NCI-H345 (cell line): ENCODE measurements at places on chromosomes 16 and 17.

DNA sequence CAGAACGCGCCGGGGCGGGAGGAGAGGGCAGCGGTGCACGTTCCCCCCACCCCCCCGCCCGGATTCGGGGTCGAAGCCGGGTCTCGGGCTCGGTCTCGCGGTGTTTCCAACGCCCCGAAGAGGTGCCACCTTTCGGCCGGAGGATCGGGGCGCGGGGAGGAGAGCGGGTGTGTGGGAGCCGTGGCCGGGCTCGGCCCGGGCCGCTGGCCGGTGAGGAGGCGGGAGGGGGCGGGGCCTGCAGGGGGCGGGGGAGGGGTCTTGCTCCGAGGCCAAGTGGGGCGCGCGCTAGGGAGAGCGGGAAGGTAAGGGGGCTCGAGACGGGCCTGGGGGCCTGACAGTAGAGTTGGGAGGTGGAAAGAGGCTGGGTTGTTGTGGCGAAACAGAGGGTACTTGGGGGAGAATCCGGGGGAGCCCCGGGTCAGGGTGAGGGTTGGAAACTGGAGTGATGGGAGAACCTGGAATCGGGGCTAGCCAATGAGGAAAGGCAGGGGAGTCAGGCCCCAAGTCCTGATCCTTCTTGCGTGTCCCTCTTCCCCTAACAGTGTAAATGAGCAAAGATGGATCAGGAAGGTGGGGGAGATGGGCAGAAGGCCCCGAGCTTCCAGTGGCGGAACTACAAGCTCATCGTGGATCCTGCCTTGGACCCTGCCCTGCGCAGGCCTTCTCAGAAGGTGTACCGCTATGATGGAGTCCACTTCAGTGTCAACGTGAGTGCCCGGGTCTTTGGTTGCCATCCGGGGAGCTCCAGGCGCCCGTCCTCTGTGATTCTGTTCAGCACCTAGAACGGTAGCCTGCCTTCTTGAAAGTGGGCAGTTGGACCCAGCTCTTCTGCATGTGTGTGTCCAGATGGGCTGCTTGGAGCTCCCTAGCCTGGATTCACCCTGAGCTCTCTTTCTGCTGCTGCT lies 873 bp downstream of the SETD1A start:
- DNase-seq = peak; percentile 74

- peak; percentile 95 for DNase-seq
Measured at GRCh38 chr17:81251094-81251708, 12.1 kb downstream of the NDUFAF8 start.

DNA sequence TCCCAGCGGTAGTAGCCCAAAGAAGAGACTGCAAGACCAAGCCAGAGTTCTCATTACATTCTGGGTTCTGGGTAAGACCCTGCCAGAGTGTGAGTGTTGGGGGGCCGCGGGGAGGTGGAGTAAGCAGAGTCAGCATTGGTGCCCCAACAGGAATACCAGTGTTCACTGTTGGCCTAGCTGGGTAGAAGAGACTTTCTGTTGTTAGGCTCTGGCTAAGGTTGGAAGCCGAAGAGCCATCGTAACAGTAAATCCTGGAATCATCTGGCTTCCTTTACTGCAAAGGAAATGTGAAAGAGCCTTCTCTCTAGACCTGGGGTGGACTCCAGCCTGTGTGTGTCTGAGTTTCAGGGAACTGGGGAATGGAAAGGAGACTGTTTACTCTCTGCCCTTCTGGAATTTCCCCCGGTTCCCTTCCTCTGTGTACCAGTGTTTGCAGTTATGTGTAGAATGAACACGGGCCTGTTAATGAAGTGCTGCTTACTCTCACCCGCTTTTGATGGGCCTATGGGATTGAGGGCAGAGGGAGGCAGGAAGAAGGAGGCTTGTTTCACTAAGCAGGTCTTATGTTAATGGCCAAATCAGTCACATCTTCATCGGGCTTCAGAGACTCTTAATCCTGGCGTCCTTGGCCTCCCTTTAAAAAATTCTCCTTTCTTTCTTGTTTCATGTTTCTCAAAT lies 68.5 kb downstream of the WWP2 start:
- no peak for DNase-seq

DNA sequence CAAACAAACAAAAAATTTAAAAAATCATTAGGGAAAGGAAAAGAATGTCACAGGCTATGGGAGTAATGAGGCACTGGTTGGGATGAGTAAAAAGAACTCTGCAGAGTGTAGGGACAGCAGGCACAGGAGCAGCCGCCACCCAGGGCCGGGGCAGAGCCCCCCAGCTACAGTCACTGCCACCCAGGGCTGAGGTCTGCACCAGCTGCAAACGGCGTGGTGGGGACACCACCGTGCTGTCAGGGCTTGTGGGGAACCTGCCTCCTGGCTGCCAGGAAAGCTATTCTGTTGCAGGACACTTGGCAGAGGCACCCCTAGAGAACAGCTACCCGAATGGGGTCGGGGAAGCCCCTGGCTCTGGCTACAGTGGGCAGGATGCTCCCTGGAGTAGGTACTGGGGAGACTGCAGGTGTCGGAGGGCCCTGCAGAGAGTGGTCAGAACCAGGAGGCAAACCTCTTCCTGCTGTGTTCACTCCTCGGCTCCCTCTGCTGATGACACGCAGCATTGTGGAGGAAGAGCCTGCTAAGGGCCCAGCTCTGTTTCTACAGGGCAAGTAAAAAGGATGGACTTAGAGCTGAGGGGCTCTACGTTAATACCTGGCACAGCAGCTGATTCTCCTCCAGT lies 32.3 kb upstream of the CAPN15 start:
- peak; percentile 15 for DNase-seq

GRCh38 chr17:29664743-29665480 lies 42.2 kb upstream of the CORO6 start:
- no peak for DNase-seq

GRCh38 chr17:65503557-65503956 lies 57.9 kb downstream of the AXIN2 start:
- no peak for DNase-seq

DNA sequence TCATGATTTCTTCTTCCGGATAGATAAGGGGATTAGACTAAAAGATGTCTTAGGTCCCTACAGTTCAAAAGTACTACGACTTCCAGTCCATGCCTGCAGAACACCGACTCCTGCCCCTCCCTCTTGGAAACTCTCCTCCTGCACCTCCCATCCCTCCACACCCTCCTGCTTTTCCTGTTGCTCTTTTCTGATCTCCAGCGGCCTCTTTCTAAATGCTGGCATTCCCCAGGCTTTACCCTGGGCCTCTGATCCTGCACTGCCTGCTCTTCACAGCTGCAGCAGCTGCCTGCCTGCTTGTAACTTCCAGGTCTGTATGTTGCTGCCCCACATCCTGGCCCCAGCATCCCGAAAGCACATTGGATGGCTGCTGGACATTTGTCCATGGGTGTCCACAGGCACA lies 154.2 kb downstream of the KCNJ12 start:
- DNase-seq = no peak

DNA sequence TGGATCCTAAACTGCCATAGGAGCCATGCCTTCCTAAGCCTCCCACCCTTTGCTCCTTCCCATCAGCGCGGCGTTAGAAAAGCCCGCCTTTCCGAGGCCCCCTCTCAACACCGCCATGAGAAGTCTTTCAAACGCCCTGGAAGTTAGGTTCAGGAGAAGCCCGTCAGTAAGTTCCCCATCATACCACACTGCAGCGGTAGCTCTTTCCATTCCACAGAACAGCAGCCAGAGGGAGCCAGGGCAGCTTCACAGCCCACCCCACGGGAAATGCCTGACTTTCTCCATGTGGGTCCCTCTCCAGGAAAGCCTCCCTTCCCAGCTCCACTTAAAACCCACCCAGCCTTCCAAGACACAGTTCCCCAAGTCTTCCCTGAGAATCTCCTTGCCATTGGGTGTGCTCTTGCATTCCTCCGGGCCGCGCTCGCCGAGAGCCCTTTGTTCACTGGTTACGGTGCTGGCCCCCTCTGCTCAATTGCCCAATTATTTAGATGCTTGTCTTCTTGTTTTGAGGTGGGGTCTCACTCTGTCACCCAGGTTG lies 28.7 kb downstream of the KIAA0513 start:
- DNase-seq = no peak

GRCh38 chr17:5707482-5707881 lies 123.2 kb upstream of the NLRP1 start:
- DNase-seq = no peak

- no peak for DNase-seq
Measured at GRCh38 chr17:76946111-76946771, 78.0 kb downstream of the MGAT5B start.

DNA sequence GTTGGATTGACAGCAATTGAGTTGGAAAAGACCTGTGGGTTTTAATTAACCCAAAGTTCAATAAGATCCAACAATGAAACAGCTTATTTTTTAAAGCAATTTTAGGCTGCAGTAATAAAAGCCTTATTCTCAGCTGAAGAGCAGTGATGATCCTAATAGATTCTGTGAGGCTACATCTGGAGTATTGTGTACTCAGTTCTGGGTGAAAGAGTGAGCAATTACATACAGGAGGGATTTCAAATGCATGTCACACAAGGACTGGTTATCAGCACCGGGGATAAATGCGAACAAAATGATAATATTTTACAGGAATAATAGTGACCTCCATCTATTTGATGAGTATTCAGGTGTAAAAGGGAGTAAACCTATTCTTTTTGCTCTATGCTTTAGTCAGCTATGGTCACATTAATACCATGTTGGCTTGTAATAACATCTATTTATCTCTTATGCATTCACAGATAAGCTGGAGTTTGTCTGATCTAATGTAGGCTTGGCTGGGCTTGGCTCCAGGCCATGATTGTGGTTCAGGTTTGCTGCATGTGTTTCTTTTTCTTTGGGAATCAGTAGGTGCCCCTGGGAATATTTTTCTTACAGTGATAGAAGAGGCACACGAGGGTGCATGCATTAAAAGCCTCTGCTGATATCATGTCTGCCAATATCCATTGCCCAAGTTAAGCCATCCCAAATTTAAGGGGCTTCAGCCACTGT lies 22.2 kb upstream of the TOX3 start:
- DNase-seq = peak; percentile 84

GRCh38 chr16:86046667-86047270 lies 147.8 kb downstream of the IRF8 start:
- no peak for DNase-seq

DNA sequence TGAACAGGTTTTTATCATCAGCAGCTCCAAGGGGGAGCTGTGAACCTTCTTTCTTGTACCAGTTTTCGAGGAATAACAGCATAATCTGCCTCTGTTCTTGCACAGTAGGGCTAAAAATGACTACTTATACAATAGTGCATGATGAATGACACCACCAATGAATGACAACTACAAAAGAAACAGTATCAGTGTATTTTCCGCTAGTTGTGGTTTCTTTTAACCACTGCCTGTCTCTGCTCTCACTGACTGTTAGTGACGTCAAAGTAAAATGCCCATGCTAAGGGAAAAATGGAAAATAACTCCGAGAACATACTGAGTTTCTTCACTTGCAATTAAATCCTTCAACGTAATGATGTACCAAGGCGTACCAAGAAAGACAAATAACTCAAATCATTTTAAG lies 294.9 kb downstream of the MAP2K6 start:
- DNase-seq = no peak

GRCh38 chr16:90008708-90009145 lies 10.5 kb downstream of the DBNDD1 start:
- no peak for DNase-seq

DNA sequence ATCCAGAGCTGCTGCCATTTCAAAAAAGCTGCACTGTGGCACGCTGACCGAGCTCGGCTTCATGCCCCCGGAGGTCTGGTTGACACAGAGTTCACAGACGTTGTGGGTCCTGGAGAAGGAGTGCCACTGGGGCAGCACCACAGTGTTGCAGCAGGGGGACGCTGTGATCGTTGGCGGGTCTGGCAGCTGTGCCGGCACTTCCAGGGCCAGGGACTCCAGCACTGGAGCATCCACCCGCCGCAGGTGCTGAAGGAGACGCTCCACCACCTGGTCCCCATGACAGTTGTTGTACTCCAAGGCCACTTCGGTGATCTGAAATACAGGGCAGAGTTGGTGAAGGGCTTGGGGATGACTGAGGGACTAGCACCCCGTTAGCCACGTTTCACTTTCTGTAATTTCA lies 23.5 kb downstream of the SNN start:
- DNase-seq = no peak
